ENCODE measurements at places on chromosomes 5 and 9.

GRCh38 chr5:38591523-38591849 lies 35.0 kb upstream of the LIFR start:
- DNase-seq: no peak

DNA sequence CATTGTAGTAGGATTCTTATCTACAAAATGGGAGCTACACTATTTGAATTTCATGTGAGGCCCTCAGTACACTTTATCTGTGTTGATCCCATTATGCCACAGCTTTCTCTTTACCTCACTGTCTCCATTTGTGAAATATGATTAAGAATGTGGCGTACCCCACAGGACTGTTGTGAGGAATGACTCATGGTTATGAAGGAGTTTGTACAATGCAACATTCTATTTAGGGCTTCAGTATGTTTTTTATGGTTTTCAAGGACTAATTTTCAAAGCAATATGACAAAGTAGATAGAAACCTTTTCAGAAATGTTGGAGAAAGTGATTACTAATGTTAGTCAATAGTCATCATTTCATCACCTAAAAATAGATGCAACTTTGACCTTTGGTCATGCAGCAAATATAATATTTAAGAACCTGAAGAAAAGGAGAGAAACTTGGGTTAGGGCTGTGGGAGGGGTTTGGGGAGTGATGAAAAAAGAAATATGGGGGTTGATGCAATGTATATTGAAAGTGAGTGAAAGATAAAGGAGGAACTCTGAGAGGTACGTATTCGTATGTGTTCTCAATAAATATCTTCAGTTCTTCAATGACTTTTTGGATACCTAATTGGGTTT lies 53.7 kb upstream of the PIP5K1B start:
- DNase-seq: no peak

DNA sequence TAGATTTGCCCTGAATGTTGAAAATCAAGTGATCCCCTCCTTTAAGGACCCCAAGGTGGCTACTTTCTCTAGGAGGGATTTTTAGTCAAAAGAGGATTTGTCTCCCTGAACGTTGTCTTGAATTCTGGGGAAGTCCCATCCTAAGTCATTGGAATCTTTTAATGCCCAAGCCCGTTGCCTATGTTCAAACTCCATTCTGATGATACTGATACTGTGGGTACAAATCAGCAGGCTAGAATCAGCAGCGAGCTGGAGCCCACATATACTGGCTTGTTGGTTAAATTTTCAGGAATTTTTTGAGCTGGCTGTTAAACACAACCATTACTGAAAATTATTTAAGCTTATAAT lies 22.4 kb upstream of the TNFSF15 start:
- no peak for DNase-seq

DNA sequence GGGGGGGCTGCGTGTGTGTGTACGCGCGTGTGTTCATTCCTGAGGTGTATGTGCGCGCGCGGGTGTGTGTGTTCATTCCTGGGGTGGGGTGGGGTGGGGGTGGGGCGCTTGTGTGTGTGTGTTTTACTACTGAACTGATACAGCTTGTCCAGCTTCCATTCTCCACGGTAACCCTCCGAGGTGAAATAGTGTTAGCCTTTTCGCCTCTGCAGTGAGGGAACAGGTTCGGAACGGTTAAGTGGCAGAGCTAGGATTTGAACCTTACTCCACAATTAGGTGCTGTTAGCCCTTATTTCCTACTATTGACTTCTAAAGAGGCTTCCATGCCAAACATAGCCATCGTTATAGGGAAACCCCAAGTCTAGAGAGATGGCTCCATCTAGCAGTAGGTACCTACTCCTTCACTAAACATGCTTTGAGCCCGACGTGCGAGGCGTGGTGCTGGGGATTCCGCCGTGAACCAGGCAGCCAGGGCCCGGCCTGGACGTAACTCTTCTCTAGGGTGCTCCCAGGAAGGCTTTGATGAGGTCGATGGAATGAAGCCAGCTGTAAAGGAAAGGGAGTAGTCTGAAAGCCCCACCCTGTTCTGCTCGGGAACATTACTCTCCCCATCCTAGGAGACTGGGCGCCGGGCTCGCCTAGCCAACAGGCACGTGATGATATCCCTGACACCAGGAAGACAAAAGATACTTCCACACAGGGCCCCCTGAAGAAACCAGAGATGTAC lies 782 bp upstream of the SKP1 start:
- peak; percentile 71 for DNase-seq

DNA sequence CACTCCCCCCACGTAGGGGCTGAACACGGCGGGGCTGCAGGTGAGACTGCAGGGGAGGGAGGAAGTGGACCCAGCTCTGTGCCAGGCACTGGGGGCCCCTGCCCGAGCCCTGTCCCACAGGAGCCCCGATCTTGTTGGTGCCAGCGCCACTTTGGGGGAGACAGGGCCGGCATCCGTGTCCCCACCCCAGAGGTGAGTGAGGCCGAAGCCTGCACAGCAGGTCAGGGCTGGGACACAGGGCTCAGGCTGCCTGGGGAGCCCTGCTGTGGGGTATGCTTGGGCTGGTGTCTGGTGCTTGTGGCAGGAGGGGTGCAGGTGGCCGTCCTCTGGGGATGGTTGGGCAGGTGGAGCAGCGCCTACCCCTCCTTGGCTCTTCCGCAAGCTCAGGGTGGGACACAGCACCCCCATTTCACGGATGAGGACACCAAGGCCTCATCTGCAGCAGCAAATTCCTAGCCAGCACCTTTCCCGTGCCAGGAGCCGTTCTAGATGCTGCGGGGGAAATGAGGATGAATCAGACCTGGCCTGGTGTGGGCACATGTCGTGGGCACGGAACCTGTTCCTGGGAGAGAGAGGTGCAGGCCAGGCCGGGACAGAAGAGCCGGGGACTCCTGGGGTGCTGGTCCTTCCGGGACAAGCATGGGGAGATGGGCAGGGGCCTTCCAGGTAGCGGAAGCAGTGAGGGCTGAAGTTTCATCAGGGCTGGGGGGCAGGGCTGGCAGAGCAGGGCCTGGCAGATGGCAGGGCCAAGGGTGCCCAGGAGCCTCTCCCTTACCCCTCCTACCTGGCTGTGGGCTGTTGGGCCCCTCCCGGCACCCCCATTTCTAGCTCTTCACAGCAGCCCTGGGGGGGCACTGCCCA lies 35.2 kb downstream of the KCNT1 start:
- no peak for DNase-seq

- DNase-seq: no peak
These were observed 83.9 kb downstream of the PTPN3 start for GRCh38 chr9:109414125-109414785.

DNA sequence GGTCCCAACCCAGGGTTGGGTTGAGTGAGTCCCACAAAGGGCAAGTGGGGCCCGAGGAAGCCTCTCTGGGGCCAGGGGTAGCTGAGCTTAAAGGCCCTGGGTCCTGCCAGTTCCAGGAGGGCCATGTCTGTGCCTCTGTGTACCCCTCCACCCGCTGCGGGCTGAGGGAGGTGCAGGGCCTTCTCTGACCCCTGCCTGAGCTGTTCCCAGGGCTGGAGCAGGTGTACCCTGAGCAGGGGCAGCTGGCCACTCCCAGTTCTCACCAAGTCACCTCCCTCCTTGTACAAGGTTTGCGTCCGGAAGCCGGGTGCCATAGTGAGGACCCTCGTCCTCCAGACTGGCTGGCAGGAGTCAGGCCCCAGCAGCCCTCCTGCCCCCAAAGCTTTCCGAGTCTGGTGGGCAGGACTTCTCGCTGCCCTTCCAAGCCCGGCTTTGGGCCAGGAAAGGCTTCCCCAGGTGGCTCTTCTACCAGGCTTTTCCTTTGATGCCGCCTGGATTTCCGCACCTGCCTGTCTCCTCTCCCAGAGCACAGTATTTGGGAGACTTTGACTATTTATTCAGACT lies 9.2 kb upstream of the ENDOG start:
- DNase-seq: no peak
